NCI-H1105 (cell line): ENCODE measurements at places on chromosomes 2 and 18.

DNA sequence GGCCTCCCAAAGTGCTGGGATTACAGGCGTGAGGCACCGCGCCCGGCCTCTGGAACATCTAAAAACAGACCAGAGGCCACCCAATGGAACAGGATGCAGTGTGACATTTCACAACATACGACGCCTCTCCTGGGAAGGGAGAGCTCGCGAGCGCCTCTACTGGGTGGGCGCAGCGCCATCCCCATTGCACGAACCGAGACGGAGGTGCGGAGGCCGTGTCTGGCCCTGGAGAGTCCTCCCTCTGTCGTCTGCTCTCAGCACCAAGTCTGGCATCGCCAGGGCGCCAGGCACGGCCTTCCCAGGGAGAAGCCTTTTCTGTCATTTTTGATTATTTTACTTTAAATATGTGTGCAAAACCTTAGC is 9.4 kb upstream of the GBX2 start:
- DNase-seq = peak; percentile 9

DNA sequence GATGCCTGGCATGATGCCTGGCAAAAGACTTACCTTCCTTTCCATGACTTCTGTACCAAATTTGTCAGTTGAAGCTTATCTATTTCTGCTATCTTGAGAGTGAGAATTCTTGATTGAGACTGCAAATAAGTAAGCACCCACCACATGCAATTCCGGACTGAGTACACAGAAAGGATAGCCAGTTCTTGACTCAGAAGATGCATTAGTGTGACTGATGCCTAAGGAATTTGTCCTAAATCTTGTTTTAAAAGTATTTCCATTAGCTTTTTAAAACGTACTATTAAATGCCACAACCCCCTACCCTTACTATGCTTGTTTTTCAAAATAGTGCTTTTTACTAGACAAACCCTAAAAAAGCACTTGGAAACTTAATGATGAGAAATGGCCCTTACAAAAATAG is 545 bp downstream of the MPP4 start:
- no peak for DNase-seq

GRCh38 chr2:152743002-152743401 is 24.6 kb downstream of the ARL6IP6 start:
- no peak for DNase-seq

DNA sequence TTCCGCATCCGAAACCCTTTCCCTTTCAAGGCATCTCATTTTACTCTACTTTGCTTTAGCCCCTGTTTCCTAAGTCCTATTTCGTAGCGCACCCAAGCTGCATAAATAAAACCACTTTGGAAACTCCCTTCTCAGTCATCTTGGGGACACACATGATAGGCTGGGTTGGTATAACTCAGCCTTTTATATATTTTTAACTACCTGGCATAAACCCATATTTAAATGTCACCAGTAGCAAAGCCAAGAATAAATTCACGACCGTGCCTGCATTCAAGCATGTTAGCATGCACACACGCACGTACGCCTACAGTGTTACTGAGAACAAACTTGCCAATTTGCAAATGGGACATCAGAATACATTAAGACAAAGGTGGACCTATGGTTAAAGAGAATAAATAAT is 564.7 kb upstream of the PIK3C3 start:
- DNase-seq = no peak

DNA sequence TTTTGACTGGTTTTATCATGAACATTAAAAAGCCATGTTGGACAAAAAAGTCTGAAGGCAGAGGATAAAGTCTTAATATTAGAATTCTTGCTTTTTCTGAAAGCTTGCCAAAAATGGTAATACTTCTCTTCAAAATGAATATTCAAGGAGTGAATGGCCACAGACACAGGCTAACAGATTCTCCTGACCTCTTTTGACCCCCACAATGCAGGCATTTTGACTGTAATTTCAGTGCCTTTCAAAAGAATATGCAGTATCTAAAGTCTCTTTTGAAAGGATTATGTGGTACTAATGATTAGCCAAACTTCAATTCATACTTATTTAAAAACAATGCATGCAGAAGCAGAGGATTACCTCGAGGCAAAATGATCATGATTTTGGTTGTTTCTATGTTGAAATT is 557.8 kb upstream of the GCFC2 start:
- no peak for DNase-seq

- DNase-seq = no peak
Observed at GRCh38 chr2:102460467-102460866, 12.6 kb upstream of the SLC9A4 start.

- no peak for DNase-seq
Observed at GRCh38 chr2:12071318-12071717, 324.9 kb downstream of the LPIN1 start.

GRCh38 chr2:236827997-236828396 is 257.7 kb upstream of the COPS8 start:
- DNase-seq = no peak

DNA sequence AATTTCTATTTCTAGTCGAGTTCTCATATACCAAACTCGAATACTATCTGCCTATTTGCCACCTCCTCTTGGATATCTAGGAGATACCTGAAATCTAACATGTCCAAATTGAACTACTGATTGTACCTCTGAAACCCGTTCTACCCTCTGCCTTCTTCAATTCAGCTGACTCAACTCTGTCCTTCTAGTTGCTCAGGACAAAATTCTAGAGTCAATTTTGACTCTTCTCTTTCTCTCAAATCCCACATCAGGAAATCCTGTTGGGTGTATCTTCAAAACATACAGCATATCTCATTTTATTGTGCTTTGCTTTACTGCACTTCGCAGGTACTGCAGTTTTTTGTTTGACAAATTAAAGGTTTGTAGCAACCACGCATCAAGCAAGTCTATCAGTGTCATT is 137.8 kb downstream of the ZAP70 start:
- no peak for DNase-seq
